NCI-H2227 treated with DMSO at 0.1 percent for 48 hours (cell line): ENCODE measurements at places on chromosomes 7 and 10.
A peak's percentile ranks its signal among the peaks of the same experiment; 100 is the strongest.

GRCh38 chr7:455110-455928, 64.3 kb downstream of the PDGFA start:
- DNase-seq: no peak

DNA sequence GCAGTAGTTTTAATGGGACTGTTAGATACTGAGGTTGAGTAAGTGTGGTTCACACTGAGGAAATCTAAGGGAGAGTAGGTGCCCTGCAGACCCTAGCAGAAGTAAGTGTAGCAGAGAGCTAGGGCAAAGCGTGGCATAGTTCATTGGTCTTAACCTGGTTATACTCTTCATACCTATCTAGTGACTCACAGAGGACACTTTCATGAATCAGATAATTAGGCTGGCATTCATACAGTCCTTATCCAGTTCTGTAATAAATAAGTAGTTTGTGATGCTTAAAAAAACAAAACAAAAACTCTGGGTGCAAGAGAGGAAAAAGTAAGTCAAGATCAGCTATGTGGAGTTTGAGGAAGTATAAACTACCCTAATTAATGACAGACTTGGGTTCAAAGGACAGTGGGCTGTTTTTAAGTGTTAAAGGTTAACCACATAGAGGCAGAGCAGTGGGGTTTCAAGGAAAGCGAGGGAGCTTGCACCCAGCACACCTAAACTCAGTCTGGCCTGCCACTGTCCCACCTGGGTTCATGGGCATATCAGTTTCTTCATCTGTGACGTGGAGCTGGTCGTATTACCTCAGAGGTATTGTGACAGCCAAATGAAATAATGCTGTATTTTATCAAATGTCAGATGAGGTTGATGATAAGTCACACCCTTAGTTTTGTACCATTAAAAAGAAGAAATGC, 27.1 kb downstream of the LMTK2 start:
- DNase-seq: no peak

GRCh38 chr7:2610898-2611297, 20.9 kb upstream of the TTYH3 start:
- no peak for DNase-seq

DNA sequence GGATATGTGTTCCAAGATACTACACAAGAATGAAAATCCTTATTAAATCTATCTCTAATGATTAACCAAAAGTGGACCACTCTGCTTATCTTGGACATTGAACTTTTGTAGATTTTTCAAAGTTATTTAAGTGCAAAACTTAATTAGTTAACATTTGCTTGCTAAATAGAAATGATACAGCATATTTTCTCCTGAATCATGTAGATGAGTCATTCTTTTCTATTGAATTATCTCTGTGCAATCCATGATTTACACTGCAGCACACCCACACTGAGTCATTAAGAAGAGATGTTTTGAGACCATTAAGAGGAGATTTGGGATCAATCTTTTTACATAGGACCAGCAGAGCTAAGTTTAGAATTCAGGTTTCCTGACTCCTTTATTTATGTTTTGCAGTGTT, 6.6 kb upstream of the ABCC2 start:
- no peak for DNase-seq

GRCh38 chr7:121395494-121395960, 581 bp downstream of the FAM3C start:
- no peak for DNase-seq

GRCh38 chr7:104130726-104131125, 77.1 kb downstream of the ORC5 start:
- DNase-seq: no peak

GRCh38 chr7:80095545-80095944, 39.1 kb upstream of the GNAI1 start:
- peak; percentile 9 for DNase-seq

DNA sequence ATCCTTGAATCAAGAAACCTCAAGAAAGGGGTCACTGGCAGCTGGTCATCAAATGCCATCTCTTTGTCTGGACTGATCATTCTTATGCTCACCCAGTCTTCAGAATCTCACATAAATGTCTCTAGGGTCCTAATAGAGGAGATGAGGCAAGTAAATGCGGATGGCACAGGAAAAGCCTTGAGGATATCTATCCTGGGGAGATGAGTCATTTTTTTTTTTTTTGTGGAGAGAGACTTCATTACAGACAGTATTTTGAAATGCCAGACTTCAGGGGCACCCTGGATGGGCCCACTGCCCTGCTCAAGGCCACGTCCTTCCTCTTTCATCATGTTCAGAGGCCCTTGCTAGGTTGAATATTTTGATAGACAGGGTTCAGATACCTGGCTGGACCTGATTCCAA, 19.5 kb upstream of the PLPP4 start:
- no peak for DNase-seq
